CD4-positive, CD25-positive, alpha-beta regulatory T cell (primary cell): ENCODE measurements at places on chromosomes 3 and 15. TPM values are rescaled to one million over a fixed set of nuclear protein-coding genes. Genes with fewer than 3 reads are reported as not detected.

The UCN2 gene
- polyA plus RNA-seq = not detected

The GOLGA6L4 gene
- polyA plus RNA-seq = not detected

The ALDH1A2 gene
- polyA plus RNA-seq = not detected

The MKRN2OS gene
- not detected for polyA plus RNA-seq

The FANCD2OS gene
- polyA plus RNA-seq = not detected

The SOX2 gene
- not detected for polyA plus RNA-seq

The SRGAP3 gene
- 2.8 TPM for polyA plus RNA-seq

The SELENOS gene
- 61.0 TPM for polyA plus RNA-seq

The IQCF5 gene
- polyA plus RNA-seq = not detected

The GOLGA6A gene
- polyA plus RNA-seq = not detected

The PRR23E gene
- polyA plus RNA-seq = not detected

The FBLN2 gene
- not detected for polyA plus RNA-seq

The EPHA3 gene
- not detected for polyA plus RNA-seq

The WDR48 gene
- polyA plus RNA-seq = 46.7 TPM

The MAP1A gene
- polyA plus RNA-seq = 0.01 TPM

The MYRIP gene
- polyA plus RNA-seq = not detected

The HRG gene
- not detected for polyA plus RNA-seq

The ZNF502 gene
- 1.3 TPM for polyA plus RNA-seq

The ST6GAL1 gene
- polyA plus RNA-seq = 125 TPM

The DAZL gene
- polyA plus RNA-seq = not detected
